ENCODE measurements at places on chromosomes 7 and 10. TPM values are rescaled to one million over a fixed set of nuclear protein-coding genes. Genes with fewer than 3 reads are reported as not detected.

CLEC5A gene
- total RNA-seq: not detected

ADAMTS14 gene
- total RNA-seq: 1.2 TPM

PHYHIPL gene
- not detected for total RNA-seq

IDI2 gene
- total RNA-seq: not detected

SEPHS1 gene
- total RNA-seq: 17.7 TPM

HOXA10 gene
- total RNA-seq: 15.4 TPM

DNA sequence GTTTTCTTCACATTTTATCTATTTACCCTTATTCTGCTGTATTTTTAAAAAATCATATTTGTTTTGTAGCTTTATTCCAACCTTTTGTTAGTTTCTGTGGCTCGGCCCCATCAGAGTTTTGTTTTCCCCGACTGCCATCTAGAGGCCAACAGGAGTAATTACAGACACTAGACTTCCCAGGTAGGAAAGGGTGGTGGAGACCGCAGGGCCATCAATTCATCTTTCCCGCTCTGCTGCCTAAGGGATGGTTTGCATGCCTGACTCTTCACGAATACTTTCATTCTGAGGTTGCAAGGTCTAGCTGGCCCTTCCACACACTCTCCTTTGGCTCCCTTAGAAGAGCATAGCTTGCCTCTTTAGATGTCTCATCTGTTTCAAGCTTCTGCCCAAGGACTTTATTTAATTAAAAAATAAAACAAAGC, 38.3 kb downstream of the LYZL2 start:
- DNase-seq: peak; percentile 40

DNA sequence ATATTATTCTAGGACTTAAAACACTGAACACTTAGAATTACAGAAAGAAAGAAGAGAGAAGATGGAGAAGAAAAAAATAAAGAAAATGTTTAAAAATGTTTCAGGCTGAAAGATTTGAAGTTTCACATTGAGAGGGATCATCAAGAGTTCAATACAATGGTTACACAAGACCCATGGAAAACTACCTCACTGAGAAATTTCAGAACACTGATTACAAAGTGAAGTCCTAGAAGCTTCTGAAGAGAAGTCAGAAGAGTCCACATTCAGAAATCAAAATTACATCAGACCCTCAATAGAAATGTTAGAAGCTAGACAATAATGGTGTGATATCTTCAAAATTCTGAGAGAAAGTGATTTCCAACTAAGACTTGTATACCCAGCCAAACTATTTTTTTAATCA, 196.1 kb downstream of the MACC1 start:
- no peak for DNase-seq

DNA sequence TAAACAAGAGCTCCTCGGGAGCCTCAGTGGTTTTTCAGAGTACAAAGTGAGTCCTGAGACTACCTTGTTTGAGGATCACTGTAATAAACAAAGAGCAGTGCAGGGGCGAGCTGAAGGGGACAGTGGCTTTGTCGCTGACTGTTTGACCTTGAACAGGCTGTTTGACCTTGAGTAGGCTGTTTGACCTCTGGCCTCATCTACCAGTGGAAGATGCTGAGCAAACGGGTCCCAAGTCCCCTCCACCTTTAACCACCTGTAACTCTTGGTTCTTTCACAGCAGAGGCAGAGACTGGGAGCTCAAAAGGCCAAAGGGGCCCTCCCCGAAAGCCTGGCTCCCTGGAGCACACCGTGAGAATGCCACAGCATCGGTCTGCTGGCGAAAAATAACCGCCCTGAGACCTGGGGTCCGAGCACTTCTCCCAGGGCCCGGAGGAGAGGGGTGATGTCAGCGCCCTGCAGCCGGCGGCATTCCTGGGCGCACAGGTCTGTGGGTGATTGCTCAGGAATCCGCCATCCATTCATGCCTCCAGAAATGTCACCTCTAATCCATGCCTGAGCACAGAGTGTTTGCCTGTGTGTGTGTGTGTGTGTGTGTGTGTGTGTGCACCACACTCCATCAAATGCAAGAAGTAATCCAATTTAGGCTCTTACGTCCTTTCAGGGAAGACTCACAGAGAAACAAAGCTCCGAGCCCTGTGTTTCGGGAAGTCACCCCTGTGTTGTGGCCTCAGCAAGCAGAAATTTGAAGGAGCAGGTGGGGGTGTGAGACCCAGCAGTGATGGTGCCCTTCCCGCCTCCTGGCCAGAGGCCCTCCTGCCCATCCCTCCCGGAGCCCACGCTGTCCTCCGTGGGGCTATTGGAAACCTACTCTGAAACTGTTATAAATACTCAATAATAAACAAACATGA, 66.5 kb downstream of the ASB13 start:
- no peak for DNase-seq

DNA sequence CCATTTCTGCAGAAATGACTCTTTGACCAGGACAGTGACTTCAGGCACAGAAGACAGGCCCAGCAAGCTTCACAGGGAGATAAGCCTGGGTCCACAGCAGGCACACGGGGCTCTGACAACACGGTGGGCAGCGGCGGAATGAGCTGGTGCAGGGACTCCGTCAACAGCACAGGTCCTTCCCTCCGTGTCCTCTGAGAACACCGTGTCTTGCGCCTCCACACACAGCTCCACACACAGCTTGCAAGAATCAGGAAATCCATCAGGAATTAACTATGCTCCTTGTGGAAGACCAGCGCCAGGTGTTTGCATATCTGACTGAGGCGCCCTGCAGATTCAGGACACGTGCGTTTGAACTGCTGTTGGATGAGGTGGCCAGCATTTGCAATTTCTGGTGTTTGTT, 39.6 kb downstream of the TCERG1L start:
- no peak for DNase-seq

- DNase-seq: peak; percentile 85
Observed at GRCh38 chr7:42175834-42176723, 60.9 kb downstream of the GLI3 start.

DNA sequence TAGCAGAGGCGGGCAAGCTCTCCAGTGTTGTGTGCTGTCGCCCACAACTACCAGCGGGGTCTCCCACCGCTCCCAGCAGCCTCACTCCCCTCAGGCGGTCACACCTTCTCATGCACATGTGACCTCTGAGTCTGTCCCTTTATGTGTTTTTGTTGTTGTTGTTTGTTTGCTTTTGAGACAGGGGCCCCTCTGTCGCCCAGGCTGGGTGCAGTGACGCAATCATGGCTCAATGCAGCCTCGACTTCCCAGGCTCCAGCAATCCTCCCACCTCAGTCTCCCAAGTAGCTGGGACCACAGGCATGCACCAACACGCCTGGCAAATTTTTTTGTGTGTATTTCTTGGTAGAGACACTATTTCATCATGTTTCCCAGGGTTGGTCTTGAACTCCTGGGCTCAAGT, 1.5 kb downstream of the CPSF4 start:
- DNase-seq: no peak

DNA sequence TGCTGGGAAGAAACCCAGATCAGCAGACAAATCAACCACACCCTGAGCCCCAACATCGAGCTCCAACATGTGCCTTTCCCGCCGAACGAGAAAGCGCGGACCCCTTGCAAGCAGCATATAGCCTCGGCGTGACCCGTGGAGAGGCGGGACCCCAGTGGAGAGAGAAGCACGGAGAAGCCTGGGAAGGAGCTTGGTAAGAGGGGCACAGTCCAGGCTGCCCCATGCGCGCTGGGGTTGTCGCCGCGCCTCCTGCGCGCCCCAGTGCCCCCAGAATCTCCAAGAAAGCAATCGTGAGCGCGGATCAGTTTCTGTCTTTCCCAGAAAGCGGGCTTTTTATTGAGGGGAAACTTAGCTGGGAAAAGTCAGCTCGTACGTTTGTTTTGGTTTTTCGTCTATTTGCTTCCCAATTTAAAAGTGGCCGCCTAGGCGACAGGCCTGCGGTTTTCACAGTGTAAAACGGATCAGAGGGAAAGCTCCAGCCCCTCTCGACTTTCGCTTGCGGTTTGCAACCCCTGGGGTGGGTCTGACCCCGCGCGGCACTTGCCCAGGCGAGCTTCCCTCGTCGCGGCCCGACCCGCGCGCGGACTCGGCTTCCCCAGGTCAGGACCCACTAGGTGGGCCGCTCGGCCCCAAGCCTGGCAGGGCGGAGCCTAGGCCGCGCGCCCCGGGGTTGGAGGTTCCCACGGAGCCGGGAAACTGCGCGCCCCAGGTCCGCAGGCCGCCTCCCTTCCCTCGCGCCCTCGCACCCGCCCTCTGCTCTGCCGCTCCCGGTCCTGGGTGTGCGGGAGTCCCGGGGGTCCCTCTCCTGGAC, 31.1 kb downstream of the SKIDA1 start:
- DNase-seq: peak; percentile 32

- DNase-seq: no peak
Observed at GRCh38 chr7:141462958-141463357, 88.3 kb upstream of the AGK start.

- no peak for DNase-seq
Observed at GRCh38 chr7:33862946-33863814, 42.2 kb upstream of the BMPER start.

- DNase-seq: no peak
Observed at GRCh38 chr7:136359333-136359903, 382.3 kb upstream of the MTPN start.

GRCh38 chr7:68031180-68031943, 1034.7 kb downstream of the TYW1 start:
- no peak for DNase-seq

DNA sequence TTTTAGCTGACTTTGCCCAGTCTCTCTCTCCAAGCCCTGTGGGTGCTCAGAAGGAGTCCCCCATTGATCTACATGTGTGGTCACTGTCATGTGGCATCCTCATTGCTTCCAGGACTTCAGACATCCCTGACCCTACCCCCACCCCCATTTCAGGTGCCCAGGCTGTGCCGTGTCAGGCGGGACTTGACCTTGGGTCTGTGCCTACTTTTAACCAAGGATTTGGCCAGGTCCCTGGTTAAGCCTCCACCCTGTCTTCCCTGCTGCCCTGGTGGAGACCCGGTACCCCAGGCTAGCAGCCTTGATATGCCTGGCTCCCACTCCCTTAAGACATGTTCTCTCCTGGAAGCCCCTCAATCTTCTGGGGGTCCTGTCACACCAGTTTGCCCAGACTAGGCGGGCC, 31.3 kb downstream of the PRF1 start:
- DNase-seq: no peak

GRCh38 chr10:127450644-127451043, 98.5 kb upstream of the NPS start:
- no peak for DNase-seq

DNA sequence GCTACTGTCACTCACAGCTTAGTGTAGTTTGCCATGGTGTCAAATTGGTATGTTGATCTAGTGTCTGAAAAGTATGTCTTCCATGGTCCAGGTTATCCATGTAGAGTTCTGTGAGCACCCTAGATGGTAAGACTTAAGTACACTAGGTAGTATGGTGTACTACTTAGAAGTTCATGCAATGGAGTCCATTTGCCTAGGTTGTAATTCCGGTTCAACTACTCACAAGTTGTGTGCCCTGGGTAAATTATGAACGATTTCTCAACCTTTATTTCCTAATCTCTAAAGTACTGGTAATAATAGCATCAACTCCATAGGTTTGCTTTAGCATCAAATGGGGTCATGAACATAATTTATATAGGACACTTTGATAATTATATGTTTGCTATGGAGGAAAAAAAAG, 666.2 kb upstream of the CELF2 start:
- no peak for DNase-seq

GRCh38 chr7:144516729-144517525, 113.4 kb upstream of the NOBOX start:
- DNase-seq: no peak

DNA sequence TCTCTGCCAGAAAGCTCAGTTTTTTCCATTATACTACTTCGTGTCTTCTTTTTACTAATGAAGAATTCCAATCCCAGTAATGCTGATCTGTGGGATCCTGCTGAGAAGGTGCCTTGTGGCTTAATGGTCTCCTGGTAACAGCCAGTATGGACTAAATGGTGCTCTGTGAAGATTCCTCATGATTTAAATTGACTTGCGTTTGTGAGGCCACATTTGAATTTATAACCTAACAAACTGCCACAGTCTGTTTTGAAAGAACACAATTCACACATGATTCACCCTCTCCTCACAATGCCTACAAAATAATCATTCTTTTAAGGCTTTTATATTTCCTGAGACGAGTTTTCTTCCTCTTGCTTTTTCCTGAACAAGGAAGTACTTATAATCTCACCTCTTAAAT, 140.0 kb downstream of the MBL2 start:
- peak; percentile 4 for DNase-seq

GRCh38 chr10:86770412-86770960, 14.1 kb downstream of the BMPR1A start:
- no peak for DNase-seq

GRCh38 chr10:128540781-128541761, 414.8 kb upstream of the MKI67 start:
- no peak for DNase-seq

GRCh38 chr7:123351516-123352505, 152.0 kb upstream of the SLC13A1 start:
- DNase-seq: peak; percentile 1

DNA sequence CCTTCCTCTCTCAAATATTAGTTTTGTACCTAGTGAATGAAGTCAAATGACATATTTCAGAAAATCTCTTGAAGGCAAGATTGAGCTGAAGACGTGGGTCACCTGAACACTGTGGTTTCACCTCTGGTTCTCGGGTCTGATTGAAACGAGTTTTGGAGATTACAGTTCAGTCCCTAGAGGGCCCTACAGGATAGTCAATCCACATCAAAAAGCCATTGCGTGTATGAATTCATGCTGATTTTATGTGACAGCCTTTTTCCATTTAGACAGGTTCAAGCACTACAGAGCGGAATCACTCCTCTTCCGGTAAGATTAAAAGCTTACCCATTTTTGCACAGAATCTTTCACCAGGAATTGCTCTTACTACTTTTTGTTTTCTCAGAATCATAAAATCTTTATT, 62.2 kb downstream of the VIM start:
- DNase-seq: peak; percentile 35

GRCh38 chr10:17273403-17273802, 45.4 kb downstream of the VIM start:
- DNase-seq: peak; percentile 75

GRCh38 chr10:35195361-35196306, 69.0 kb downstream of the CREM start:
- DNase-seq: peak; percentile 91

DNA sequence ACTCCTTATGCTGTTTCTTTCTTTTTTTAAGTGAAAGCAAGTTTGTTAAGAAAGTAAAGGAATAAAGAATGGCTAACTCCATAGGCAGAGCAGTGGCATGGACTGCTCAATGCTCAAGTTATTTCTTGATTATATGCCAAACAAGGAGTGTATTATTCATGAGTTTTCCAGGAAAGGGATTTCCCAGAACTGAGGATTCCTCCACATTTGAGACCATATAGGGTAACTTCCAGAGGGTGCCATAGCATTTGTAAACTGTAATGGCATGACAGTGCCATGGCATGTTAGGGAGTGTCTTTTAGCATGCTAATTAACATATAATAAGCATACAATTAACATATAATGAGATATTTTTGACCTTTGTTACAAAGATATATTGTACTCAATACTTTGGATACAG, 1034.5 kb upstream of the PHF14 start:
- DNase-seq: no peak

DNA sequence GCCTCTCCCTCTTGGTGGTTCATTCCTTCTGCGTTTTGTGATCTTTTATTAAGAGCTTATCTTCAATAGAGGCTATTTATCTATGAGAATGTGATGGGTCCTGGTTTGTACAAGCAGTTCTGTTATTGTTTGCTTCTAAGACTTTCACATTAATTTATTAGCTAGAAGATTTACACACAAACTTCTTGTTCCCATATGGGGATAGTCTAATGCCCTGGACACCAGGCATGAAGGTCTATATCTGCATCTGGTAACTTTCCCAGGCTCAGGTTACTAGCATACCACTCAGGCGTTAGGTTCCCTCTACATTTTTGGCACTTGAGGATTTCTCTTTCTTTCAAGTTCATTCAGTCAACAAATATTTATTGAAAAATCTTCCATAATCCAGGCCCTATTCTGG, 7.7 kb downstream of the XPNPEP1 start:
- no peak for DNase-seq

- peak; percentile 4 for DNase-seq
Observed at GRCh38 chr7:80642871-80643270, 4.4 kb downstream of the CD36 start.

All from M059J (cell line).